ENCODE measurements at places on chromosomes 6 and 20.

DNA sequence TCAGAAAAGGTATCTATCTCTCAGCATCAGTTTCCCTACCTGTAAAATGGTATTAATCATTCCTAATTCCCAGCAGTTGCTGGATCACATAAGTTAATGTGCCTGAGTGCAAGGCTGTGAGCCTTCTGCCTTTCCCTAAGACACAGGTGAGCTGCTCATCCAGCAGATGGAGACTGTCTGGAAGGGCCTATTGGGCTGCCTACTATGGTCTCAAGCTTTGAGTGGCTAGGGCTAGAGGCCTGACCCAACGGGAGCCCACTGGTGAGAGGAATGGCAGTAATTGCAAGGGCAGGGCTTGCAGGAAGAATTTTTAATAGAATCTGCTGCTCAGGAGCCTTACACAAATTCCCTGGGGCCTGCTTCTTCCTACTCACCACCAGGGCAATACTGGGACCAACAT is 4.3 kb downstream of the KHDC1 start:
- DNase-seq: no peak

GRCh38 chr6:110191477-110191876 is 11.2 kb downstream of the CDC40 start:
- DNase-seq: no peak

DNA sequence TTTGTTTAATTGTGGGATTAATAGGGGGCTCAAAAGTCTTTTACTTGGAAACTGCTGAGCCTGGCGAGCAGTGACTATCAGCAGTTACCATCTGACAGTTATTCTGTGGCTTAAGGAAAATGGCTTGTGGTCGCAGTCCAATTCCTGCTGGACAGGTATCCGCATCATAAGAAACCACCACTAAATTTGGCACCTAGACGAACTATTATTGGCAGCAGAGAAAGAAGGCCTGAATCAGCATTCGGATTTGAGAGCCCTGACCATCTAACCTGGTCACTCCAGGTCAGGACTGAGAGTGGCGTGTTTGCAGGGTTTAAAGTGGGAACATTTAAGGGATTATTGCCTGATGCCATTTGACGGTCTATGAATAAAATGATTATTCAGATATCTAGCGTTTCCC is 146.4 kb downstream of the RPS12 start:
- no peak for DNase-seq

- DNase-seq: no peak
These were observed 34.0 kb downstream of the CD164 start for GRCh38 chr6:109348226-109348625.

DNA sequence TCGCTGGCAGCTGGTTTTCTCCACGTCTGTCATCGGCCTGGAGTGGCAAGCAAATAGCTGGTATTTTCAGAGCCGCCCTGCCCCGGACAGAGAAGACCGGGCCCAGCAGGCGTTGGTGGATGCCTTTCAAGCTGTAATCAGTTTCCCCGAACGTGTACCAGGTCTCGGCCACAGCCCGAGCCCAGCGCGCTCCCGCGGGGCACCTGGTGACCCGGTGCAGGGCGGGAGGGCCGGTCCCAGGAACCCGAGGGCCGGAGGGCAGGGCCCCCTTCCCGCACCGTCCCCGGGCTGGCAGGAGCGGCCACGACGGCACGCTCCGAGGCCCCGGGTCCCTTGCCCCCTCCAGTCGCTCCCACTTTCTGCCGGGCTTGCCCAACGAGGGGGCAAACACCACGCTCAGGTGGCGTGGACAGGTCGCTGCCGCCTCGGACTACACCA is 348 bp upstream of the PYGB start:
- no peak for DNase-seq

DNA sequence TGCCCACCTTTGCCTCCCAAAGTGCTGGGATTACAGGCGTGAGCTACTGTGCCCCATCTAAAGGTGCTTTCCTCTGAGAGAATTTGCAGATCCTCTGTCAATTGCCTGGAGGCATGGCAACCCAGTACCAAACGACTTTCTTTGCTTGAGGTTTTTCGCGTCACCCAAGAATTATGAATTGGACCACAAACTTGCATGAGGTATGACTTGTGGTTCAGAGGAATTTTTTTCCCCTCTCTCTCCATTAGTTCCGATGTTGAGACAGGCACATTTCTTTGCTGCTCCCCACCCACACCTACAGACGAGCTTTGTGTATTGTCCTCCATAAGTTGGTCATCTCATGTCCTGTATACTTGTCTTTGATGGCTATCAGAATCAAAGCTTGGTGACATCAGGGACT is 11.8 kb upstream of the SCAF8 start:
- no peak for DNase-seq

DNA sequence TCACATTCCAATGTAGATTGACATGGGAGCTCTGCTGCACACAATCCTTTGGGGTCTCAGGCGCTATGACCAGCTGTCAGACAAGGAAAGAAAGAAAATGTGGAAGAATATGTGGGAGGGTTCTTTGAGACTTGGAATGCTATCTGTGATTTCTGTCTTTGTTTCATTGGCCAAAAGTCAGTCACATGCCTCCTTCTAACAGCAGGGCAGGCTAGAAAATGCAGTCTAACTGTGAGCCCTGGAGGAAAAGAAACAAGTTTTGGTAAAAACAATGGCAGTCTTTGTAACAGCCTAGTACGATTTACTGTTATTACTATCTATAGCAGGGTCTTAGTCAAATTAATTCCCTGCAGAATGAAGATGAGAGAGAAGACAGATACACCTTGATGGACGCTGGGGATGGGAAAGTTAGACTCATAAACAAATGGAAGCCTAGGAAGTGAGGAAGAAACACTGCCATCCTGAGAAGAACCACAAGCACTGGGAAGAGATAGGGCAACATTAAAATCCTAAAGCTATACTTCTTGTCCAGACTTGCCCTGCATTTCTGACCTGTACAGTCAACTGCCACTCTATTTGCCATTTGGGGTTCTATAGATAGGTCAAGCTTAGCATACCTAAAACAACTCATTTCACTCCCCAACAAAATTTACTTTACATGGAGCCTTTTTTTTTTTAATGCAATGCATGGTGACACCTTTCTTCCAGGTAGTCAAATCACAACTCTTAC is 833.0 kb downstream of the KIF16B start:
- no peak for DNase-seq

DNA sequence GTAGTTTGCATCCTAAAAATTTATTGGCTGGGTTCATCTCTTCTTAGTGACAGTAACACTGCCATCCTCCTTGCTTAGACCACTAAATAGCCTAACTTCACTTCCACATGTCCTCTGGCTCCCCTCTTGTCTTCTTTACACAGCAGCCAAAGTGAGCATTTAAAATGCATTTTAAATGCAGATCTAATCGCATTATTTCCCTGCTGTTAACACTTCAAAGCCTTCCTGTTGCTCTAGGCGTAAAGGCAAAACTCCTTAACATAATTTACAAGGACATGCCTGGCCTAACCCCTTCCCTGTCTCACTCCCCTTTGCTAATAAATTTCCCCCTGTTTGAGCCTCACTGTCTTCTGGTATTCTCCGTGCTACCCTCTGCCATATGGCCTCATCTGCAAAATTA is 26.5 kb downstream of the NKAIN2 start:
- no peak for DNase-seq

GRCh38 chr6:72654071-72654621 is 32.3 kb downstream of the KCNQ5 start:
- no peak for DNase-seq

GRCh38 chr6:46867411-46867810 is 54.3 kb downstream of the ADGRF5 start:
- DNase-seq: no peak

DNA sequence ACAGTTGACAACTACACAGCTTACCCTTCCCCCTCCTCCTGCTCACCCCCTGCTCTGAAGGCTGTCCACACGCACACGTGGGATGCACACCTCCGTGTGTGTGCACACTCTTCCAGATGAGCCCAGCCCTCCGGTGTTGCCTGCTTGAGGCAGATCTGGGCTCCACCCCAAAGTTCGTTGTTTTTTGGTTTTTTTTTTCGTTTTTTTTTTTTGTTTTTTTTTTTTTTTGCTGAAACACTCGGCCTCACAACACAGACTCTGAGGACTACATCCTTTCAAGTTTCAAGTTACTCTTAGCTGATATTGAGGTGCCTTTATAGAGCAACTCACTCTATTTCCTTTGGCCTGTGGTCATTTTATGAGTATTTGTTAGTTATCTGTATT is 88.2 kb downstream of the RREB1 start:
- no peak for DNase-seq
